ENCODE measurements at places on chromosomes 1 and 21. TPM values are rescaled to one million over a fixed set of nuclear protein-coding genes. Genes with fewer than 3 reads are reported as not detected.

SV2A gene
- 15.8 TPM for total RNA-seq

DNA sequence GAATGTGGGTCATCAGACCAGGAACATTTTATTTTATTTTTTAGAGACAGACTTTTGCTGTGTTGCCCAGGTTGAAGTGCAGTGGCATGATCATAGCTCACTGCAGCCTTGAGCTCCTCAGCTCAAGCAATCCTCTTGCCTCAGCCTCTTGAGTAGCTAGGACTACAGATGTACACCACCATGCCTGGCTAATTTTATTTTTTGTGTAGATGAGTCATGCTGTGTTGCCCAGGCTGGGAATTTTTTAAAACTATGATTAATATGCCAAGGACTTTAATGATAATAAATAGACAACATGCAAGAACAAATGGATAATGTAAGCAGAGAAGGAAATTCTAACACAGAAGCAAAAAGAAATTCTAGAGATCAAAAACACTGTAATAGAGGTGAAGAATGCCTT is 142.4 kb downstream of the AK5 start:
- no peaks in the 10 kb centered on the region for H3K36me3 ChIP-seq
- H3K4me1 ChIP-seq = peaks cover 5% of the 10 kb centered on the region
- no peak overlapping the region for H3K27ac ChIP-seq
- no peak overlapping the region for H3K4me3 ChIP-seq
- H3K27me3 ChIP-seq = peaks cover 2% of the 10 kb centered on the region

DNA sequence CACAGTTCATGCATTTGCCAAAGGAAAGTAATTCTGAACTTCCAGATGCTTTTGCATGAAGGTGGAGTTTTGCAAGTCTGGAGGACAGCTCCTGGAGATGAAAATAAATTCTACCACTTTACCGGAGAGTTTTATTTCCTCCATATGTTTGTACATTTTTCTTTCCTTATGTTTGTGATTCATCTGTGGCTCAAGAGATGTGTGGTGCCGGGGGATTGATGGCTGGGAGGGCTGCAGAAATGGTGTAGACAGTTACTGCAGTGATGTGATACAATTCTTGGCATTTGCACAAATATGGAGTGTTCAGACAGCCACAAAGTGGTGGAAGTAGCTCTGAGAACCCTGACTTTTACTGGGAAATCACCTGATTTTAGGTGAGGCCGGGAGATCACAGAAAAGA is 58.5 kb upstream of the ASB17 start:
- H3K27ac ChIP-seq = no peak overlapping the region
- no peaks in the 10 kb centered on the region for H3K4me1 ChIP-seq
- H3K27me3 ChIP-seq = peaks cover 7% of the 10 kb centered on the region
- no peak for DNase-seq
- H3K4me3 ChIP-seq = no peak overlapping the region

DNA sequence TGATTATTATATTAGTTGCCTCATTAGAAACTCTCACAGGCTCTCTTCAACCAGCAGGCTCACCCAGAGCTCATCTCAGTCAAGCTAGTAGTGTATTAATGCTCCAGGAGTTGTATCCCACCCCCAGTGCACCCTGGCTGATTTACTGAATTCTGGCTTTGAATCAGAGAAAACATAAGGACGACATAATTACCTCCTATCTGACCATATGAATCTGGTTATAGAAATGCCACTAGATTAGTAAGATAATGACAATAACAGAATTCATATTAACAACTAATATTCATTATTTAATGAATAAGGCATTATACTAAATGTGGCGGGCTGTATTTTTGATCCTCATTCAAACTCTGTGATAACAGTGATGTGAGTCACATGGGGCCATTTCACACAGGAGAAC is 1066.7 kb downstream of the TTLL7 start:
- H3K4me3 ChIP-seq = no peak overlapping the region
- H3K36me3 ChIP-seq = no peaks in the 10 kb centered on the region
- no peak overlapping the region for H3K27ac ChIP-seq
- H3K27me3 ChIP-seq = no peaks in the 10 kb centered on the region
- no peaks in the 10 kb centered on the region for H3K4me1 ChIP-seq

DNA sequence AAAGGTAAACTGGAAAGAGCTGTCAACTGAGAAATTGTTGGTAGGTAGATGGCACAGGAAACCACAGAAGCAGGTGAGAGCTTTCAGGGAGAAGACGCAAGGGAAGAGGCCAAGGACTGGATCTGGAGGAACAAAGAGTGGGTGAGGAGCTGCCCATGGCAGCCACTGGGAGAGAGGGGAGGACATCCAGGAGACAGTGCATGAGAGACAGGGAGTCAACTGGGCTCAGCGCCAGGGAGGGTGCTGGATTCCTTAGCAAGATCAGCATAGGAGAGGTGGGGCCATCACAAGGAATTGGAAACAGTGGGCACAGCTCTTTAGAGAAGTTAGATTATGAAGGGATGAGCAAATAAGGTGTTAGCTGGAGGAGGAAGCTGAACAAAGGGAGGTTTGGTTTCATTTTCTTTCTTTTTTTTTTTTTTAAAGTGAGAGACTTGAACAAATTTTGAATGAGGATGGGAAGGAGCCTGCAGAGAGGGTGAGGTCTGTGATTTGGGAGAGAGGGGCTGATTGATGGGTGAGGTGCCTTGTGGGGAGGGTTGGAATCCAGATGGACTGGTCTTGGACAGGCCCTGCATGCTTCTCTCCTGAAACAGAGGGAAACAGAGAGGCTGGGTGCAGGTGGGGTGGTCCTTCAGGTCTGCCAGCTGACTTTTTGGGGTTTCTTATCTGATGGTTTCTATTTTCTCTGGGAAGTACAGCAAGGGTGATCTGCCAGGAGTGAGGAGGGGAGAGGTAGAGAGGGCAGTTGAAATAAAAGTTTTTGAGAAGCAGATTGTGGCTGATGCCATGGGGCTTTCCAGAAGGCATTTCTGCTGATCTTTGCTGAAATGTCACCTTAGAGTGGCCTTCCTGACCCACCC is 5.4 kb downstream of the CYP4B1 start:
- no peaks in the 10 kb centered on the region for H3K4me1 ChIP-seq
- peaks cover 3% of the 10 kb centered on the region for H3K27me3 ChIP-seq
- H3K27ac ChIP-seq = no peak overlapping the region
- DNase-seq = no peak
- no peak overlapping the region for H3K4me3 ChIP-seq
- H3K36me3 ChIP-seq = no peaks in the 10 kb centered on the region

SYNJ1 gene
- total RNA-seq = 15.2 TPM

DNA sequence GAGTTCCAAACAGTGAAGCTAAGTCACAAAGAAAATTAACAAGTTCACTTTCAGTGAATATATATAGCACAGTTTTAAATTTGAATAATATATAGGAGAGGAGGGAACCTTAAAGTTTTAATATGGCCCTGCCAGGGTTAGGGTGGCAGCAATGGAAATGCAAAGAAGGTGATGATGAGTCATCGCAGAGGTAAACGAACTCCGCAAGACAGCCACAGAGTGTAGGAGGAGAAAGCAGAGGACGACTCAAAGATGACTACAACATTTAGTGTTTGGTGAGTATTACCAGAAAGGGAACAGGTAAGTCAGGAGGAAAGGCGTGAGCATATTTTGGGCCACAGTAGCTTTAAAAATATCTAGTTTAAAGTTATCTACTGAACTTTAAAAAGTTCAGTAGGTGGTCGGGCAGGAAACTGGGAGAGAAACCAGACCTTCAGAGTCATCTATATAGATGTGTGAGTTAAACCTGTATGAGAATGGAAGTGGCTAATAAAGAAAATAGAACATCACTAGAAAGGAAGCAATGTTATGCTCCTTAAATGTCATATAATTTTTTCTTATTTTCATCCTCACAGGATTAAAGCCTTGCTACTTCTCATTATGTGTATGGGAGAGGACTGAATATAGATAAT is 75.7 kb downstream of the UCHL5 start:
- peak overlapping the region; percentile 16 for H3K27ac ChIP-seq
- no peak overlapping the region for H3K4me3 ChIP-seq
- DNase-seq = peak; percentile 60

GRCh38 chr1:94644352-94644751 is 102.8 kb upstream of the F3 start:
- no peaks in the 10 kb centered on the region for H3K27me3 ChIP-seq
- H3K4me3 ChIP-seq = no peak overlapping the region
- H3K36me3 ChIP-seq = no peaks in the 10 kb centered on the region
- H3K27ac ChIP-seq = no peak overlapping the region
- DNase-seq = no peak
- no peaks in the 10 kb centered on the region for H3K4me1 ChIP-seq

DNA sequence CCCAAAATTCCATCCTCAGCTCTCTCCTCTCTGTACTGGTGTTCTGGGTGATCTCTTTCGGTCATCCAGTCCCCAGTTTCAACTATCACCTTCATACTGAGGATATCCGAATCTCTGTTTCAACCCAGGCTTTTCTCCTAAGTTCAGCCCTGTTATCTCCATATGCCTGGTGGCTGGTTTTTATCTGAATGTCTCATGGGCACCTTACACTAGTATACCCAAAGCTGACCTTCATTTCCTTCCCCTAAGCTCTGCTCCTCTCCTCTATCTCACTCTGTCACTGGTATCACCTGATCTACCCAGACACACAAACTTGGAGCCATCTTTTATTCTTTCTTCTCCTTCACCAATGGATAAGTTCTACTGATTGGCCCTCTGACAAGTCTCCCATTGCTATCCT is 53.0 kb downstream of the LRRC71 start:
- H3K36me3 ChIP-seq = no peaks in the 10 kb centered on the region
- no peak overlapping the region for H3K4me3 ChIP-seq
- no peak for DNase-seq
- H3K27me3 ChIP-seq = peaks cover 54% of the 10 kb centered on the region
- no peak overlapping the region for H3K27ac ChIP-seq

GRCh38 chr21:43328958-43329691 is 97.8 kb downstream of the SIK1 start:
- H3K27ac ChIP-seq = no peak overlapping the region
- no peak for DNase-seq
- H3K27me3 ChIP-seq = peaks cover 12% of the 10 kb centered on the region
- H3K36me3 ChIP-seq = no peaks in the 10 kb centered on the region
- H3K4me3 ChIP-seq = no peak overlapping the region

- H3K36me3 ChIP-seq = no peaks in the 10 kb centered on the region
- no peak overlapping the region for H3K27ac ChIP-seq
- no peak for DNase-seq
- H3K4me3 ChIP-seq = no peak overlapping the region
- H3K27me3 ChIP-seq = no peaks in the 10 kb centered on the region
- no peaks in the 10 kb centered on the region for H3K4me1 ChIP-seq
Measured at GRCh38 chr1:56868761-56869160, 14.2 kb downstream of the C8A start.

IL10 gene
- total RNA-seq = not detected

GRCh38 chr1:229409616-229410369 is 24.1 kb downstream of the ACTA1 start:
- peaks cover 55% of the 10 kb centered on the region for H3K27me3 ChIP-seq
- no peak for DNase-seq
- H3K36me3 ChIP-seq = no peaks in the 10 kb centered on the region
- H3K4me1 ChIP-seq = peaks cover 26% of the 10 kb centered on the region

DNA sequence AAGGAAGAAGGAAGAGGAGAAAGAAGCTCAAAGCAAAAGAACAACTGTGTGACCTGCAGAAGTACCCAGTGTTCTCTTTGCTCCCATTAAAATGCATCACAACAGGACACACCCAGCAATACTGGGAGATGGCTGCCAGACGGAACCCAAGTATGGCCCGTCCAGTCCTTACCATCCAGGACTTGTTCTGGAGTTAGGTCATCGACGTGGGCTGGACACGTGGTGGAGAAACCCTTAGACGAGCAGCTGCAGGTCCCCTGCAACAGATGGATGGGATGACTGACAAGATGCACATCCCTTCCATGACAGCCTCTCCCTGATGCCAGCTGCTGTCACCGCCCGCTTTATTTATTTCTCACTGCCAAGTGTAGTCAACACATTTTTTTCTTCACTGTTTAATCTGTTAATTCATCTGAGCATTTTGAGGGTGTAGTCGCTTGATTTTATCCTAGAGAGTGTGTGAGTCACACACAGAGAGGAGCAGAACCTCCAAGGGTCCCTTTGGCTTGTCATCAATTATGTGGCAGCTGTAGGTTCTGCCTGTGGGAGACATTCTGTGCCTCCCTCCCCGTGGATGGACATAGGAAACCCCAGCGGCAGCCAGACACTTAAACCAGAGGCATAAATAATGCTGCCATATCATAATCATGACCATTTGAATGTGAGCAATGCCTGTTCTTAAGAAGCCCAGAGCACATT is 80.9 kb downstream of the ABCA4 start:
- H3K4me1 ChIP-seq = peaks cover 15% of the 10 kb centered on the region
- no peak overlapping the region for H3K27ac ChIP-seq
- no peak for DNase-seq

DNA sequence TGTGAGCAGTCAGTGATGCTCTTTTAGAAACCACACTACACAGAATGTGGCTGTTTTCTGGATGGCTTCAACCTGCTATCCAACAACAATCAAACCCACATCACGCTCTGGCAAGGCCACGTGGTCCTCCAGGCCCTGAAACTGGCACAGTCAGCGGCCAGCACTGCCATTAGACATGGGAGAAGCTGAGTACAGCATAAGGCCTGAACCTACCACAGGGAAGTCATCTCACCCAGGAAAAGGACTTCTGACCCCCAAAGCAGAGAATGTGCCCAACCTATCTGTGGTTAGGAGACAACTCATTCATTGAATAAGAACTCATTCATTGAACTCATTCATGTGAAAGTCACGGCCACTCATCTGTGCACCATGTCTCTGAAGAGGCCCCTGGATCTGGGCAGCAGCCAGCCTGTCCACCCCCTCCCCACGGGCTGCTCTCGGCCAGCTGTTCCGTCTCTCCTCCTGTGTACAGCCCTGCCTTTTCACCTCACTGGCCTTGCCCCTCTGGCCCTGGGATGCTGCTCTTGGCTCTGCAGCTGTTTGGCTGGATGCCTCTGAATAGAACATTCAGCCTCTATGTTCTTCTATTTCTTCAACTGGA is 41.1 kb downstream of the C1orf198 start:
- H3K27ac ChIP-seq = no peak overlapping the region
- H3K27me3 ChIP-seq = no peaks in the 10 kb centered on the region
- no peaks in the 10 kb centered on the region for H3K4me1 ChIP-seq
- no peak overlapping the region for H3K4me3 ChIP-seq
- DNase-seq = no peak
- no peaks in the 10 kb centered on the region for H3K36me3 ChIP-seq

GRCh38 chr1:5885471-5886139 is 106.6 kb downstream of the NPHP4 start:
- peaks cover 1% of the 10 kb centered on the region for H3K36me3 ChIP-seq
- no peaks in the 10 kb centered on the region for H3K27me3 ChIP-seq
- no peaks in the 10 kb centered on the region for H3K4me1 ChIP-seq
- no peak for DNase-seq
- no peak overlapping the region for H3K4me3 ChIP-seq

DNA sequence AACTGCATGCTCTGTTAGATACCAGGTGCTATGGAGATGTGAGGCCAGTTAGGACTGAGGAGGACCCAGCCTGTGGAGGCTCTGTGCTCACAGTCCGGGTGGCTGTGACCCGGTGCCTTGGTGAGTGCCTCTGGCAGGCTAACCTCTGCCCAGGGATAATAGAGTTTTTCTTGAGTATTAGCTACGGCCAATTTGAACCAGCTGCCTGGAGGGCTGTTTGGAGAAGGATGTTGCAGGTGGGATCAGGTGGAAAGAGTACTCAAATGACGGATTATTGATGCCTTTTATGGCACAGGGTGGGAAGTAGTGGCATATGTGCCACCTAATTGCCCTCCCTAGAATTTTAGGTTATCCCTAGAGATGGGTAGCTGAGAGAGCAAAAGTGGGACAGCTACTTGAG is 182.7 kb downstream of the GRIK3 start:
- H3K36me3 ChIP-seq = no peaks in the 10 kb centered on the region
- H3K4me3 ChIP-seq = no peak overlapping the region
- H3K4me1 ChIP-seq = no peaks in the 10 kb centered on the region
- no peak for DNase-seq
- peaks cover 20% of the 10 kb centered on the region for H3K27me3 ChIP-seq

PPFIA4 gene
- total RNA-seq = 4.6 TPM

MARCKSL1 gene
- total RNA-seq = 11.2 TPM

GRCh38 chr21:29170944-29171343 is 40.5 kb downstream of the MAP3K7CL start:
- H3K27me3 ChIP-seq = peaks cover 7% of the 10 kb centered on the region
- peak overlapping the region; percentile 68 for H3K27ac ChIP-seq
- peaks cover 14% of the 10 kb centered on the region for H3K4me1 ChIP-seq
